ENCODE measurements at places on chromosomes 5 and 9. TPM values are rescaled to one million over a fixed set of nuclear protein-coding genes. Genes with fewer than 3 reads are reported as not detected.
A peak's percentile ranks its signal among the peaks of the same experiment; 100 is the strongest.

DNA sequence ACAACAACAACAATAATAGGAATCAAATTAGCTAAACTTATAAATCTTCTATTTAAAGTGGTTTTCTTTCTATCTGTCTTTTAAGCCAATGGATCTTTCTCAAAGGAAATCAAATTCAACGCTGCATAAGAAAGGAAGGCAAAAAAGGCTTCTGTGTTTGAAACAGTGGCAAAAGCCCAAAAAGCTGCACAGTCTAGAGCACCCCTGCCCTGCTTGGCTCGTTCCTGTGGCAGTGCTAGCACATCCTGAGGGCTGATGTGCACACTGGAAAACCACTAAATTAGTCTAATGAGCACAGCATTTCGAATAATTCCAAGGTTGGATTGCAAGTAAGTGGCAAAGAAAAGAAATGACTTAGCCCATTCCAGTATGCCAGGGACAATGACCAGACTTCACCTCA is 80.7 kb downstream of the AP3B1 start:
- DNase-seq: no peak

DNA sequence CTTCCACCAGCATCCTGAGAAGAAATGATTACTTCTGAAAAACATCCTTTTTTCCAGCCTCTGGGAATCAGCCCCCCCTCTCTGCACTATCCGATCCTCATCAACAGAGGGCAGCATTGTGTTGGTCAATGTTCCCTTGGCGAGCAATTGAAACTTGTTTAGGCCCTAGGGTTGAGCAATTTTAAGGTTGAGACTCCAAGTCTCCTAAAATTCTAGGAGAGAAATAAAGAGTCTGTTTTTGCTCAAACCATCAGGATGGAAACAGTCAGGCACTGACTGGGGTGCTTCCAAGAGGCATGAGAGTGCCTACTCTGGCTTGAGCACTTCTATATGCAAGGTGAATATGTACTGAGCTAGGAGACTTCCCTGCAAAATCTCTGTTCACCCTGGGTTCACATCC is 12.4 kb upstream of the CYFIP2 start:
- DNase-seq: peak; percentile 21

DNA sequence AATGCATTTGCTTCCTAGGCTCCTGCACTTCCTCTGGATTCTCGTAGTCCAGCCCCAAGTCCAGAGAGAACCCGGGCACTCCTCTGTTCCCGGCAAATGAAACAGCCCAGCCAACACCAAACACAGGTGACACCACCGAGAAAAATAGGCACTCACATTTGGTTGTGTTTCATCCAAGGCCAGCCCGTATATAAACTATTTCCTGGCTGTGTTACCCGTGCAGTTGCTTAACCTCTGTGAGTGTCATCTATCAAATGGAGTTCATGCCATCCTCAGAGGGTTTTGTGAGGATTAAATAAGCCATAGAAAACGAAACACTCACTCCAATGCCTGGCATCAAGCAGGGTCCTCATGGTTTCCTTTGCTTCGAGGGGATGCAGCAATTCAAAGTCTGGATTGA is 115.2 kb downstream of the BOD1 start:
- DNase-seq: no peak

GRCh38 chr9:137506702-137507171 is 43.5 kb downstream of the PNPLA7 start:
- no peak for DNase-seq

DNA sequence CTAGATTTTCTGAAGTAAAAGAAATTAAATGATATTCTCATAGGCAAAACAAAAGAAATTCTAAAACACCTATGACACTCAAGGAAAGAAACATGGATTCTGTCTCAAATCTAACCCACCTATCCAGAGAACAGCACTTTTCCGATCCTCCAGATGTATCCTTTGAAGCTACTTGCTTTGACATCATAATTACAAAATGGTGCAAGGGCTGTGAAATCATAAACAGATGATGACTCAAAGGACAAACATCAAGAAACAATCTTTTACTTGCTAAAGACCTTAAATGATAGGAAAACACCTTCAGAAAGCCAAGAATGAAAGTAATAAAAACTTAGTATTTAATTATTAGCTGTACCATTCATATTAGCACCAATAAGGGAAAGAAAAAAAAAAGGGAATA is 202.6 kb downstream of the DENND1A start:
- no peak for DNase-seq

DNA sequence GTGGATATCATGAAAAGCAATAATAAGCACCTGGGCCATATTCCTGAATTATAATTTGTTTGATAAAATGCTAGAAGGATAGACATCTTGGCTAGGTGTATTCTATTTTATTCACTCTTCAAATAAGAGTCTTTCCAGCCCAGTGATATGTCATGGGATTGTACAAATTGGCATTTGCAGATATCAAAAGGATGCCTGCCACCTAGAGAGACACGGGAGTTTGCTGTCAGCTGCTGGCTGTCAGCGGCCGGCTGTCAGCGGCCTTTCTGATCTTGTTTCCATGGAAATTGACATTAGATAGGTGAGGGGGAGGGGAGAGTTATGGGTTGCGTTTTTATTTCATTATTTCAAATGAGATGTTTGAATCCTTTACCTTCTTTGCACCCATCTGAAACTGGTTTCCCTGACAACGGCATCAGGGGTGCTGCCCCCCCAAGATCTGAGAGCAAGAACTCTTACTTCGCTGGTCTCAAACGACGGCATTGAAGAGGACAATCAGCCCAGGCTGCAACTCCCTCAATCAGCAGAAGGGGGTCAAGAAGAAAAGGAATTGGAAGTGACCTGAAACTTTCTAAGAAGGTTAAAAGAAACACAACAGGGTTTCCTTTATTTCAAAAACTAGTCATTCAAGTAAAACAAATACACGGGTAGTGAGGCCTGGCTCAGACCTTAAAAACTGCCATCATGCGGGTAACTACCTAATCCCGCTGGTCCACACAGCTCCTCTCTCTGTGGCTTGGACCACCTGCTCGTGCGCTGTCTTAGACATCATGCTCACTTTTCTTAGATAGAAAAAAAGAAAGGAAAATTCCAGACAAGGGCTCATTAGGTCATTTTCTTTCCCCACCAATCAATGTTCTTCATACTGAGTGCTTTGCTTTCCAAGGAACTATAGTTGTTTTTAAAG is 115.7 kb downstream of the TLE1 start:
- DNase-seq: no peak

- DNase-seq: no peak
Measured at GRCh38 chr5:36883894-36884462, 7.4 kb downstream of the NIPBL start.

DNA sequence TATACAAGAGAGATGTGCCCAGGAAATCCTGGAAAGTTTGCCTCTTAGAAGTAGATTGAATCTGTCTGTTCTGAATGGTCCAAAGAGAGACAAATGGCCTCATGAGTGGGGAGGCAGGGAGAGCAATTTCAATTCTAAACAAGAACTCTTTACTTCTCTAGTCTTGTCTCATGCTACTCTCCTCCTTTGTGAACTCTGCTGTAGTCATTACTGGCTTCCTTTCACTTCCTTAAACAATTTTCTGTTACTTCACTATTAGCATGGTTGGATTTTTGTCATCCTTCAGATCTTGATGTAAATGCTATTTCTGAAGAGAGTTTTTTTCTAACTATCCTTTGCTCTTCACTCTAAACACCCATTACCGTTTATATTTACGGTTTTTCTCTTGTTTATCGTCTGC is 54.0 kb upstream of the GRIN3A start:
- no peak for DNase-seq

IL13 gene
- polyA plus RNA-seq: 0.12 TPM

PCDHGB3 gene
- 1.9 TPM for polyA plus RNA-seq

MYOT gene
- polyA plus RNA-seq: 0.86 TPM

SHISAL2B gene
- not detected for polyA plus RNA-seq

ANKRD18A gene
- 3.9 TPM for polyA plus RNA-seq

PCDHB7 gene
- 4.2 TPM for polyA plus RNA-seq

CTXN3 gene
- polyA plus RNA-seq: not detected
